ENCODE measurements at places on chromosomes 5 and 9. TPM values are rescaled to one million over a fixed set of nuclear protein-coding genes. Genes with fewer than 3 reads are reported as not detected.

Gene PCDHB3
- not detected for total RNA-seq

- DNase-seq, result no peak
Measured at GRCh38 chr9:14344053-14344524, 30.1 kb upstream of the NFIB start.

Gene SLC6A19
- total RNA-seq, result not detected

GRCh38 chr9:108017671-108018070 lies 528.1 kb upstream of the KLF4 start:
- no peak for DNase-seq

- no peak for DNase-seq
Measured at GRCh38 chr5:5430136-5430535, 7.7 kb downstream of the ICE1 start.

GRCh38 chr5:35308421-35308820 lies 78.1 kb upstream of the PRLR start:
- DNase-seq, result no peak

Gene TAS2R1
- not detected for total RNA-seq

Gene ARL15
- total RNA-seq, result 5.6 TPM

Gene SLC6A3
- not detected for total RNA-seq

DNA sequence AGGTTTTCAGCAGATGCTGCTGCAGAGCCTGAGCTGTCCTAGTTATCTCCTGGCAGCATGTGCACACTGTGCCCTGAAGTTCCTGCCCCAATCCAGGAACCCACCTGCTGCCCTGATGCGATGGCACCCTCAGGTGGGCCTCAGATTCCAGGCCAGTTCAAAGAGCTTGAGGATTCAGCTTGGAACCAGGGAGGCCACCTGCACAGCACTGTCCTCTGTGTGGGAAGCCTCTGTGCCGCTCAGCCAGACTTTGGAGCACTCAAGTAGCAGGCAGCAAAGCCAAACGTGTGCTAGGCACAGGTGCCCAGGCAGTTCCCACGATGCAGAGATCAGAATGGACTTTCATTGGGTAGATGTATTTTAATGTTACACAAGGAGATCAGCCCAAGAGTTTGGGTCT lies 132.8 kb upstream of the RAPGEF1 start:
- no peak for DNase-seq

DNA sequence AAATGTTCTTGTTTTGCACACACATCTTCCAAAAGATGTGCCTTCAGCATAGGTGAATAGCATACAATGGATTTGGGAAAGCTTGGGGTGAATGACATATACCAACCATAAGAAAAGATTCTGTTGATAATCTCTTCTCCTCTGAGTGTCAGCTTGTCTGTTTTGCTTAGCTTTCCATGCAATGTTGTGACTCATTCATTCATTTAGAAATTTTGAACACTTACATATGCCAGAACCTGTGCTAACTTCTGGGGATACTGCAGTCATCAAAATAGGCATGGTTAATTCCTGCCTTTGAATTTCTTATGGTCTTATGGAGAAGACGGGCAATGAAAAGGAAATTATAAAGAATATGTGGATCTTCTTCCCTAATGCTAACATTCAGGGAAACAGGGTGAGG lies 14.1 kb downstream of the ADRB2 start:
- DNase-seq, result no peak

Gene PAEP
- total RNA-seq, result not detected

DNA sequence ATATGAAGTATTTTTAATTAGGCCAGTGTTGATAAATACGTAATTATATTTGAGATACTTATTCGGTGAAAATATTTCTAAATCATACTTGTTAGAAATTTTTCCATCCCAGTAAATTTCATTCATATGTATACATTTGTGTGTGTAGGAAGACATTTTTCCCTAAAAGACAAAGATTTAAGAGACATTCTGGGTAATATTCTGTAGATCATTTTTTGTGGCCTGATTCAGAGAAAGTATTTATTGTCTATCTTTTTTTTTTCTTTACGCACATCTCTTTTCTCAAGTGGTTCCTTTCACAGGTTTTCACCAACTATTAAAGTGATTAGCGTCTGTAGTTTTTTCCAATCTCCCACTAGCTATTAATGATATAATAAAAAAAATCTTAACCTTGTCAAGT lies 224.1 kb downstream of the MEF2C start:
- DNase-seq, result no peak

Gene PCDHB7
- total RNA-seq, result not detected

Gene ENTREP1
- total RNA-seq, result not detected

Gene ZNF454
- not detected for total RNA-seq

DNA sequence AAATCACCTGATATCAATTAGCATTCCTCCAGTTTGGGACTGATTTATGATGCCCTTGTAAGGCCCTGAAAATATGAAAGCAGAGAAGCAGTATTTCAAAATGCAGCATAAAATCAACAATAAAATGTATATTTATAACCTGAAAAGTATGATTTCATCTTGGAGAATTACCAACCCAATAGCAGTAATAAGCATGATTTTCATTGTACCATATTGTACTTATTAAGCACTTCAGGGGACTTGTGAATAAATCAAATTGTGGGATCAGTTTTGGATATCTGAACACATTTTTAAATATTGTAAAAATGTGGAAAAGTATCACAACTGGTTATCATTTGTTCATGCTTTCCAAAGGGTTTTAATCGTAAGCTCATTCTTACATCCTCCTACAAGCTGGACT lies 250.8 kb downstream of the DMRT2 start:
- DNase-seq, result no peak

- DNase-seq, result no peak
Measured at GRCh38 chr9:20331095-20331685, 291.1 kb downstream of the MLLT3 start.

Gene INSL4
- not detected for total RNA-seq

DNA sequence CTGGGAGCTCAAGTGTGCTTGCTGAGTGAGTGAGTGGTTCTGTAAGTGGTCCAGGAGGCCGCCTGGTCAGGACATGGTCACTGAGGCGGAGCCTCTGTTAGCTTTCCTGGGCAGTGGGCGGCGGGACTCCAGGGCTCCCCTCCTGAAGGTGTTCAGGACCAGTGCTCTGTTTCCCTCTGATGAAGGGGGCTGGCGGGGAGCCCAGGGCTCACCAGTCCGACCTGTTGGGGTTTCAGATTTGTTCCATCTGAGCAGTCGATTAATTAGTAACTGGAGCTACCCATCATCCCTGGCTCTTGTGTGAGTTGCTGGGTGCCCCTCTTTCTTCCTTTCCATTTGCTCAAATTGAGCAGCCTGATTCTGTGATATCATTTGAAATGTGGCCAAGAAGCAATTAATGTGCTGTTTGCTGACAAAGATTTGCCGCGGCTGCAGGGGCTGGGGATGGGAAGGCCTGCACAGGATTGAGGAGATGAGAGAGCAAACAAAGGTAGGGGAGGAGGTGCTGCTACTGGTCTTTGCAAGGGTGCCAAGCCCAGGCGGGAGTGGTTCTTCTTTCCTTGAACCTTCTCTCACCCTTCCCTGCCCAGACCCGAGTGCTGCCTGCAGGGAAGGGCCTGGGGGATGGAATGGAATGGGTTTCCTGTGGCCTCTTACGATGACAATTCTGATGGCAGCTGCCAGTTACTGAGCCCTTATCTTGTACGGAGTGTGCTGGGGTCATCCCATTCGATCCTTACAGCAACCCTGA lies 92.8 kb upstream of the PITX1 start:
- no peak for DNase-seq

- DNase-seq, result no peak
Measured at GRCh38 chr9:96113032-96113431, 188.9 kb downstream of the HSD17B3 start.

- no peak for DNase-seq
Measured at GRCh38 chr9:13113751-13114150, 165.7 kb downstream of the MPDZ start.

DNA sequence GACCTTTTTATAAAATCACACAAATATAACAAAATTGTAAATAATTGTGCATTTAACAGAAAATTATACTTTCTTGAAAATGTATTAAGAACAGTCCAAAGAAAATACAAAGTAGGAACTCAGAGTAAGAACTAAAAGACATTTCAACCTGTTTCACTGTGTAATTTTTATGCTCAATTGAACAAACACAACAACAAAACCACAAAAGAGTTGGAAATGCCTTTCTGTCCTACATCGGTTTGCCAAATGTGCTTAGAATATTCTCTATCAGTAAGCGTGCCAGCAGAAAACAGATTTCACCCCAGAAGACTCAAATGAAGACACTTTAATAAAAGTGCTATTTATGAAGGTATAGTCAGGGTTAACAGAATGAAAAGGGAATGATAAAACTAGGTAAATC lies 592.1 kb downstream of the PRELID2 start:
- no peak for DNase-seq

Data from CD8-positive, alpha-beta memory T cell (primary cell).